Stimulated activated CD4-positive, alpha-beta T cell treated with anti-CD3 and anti-CD28 coated beads, Interleukin-12 subunit alpha, Interleukin-12 subunit beta, amount 100 ng/mL, for 48 hours (primary cell): ENCODE measurements at places on chromosomes 1 and 21.
A peak's percentile ranks its signal among the peaks of the same experiment; 100 is the strongest.

DNA sequence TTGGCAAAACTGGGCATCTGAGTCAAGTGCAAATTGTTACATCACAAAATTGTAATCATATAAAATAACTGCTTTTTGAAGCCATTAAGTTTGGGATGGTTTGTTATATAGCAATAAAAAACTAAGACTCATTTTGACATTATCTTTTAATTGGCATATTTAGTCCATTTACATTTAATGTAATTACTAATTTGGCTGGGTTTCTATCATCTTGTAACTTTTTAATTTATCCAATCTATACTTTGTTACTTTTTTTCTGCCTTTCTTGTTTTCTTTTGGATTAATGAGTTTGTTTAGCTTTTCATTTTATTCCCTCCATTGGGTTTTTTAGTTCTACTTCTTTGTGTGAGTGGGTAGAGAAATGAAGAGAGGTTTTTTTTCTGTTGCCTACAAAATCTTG is 76.3 kb downstream of the DRAM2 start:
- DNase-seq: no peak

DNA sequence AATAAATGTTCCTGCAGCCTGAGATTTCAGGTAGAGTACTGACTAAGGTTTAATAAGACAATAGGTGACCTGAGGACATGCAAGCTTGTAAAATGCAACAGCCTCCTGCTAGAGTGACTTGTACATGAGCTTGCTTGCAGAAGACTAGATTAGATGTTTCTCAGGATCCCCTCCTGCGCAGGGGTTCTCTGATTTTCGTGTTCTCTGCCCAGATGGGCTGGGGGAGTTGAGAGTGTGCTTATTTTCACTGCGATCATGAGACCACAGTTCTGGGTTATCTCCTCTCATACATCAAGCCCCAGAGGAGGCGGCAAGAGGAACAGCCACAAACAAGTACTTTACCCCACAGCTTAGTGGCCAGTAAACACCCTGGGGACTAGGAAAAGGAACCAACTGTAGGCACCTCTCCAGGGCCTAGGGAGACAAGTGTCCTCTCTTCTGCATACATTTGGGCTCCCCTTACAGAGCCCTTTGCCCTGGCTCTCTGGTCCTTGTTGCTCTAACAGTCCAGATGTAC is 8.0 kb downstream of the TMEM81 start:
- no peak for DNase-seq

GRCh38 chr1:236618507-236618906 is 14.2 kb upstream of the HEATR1 start:
- DNase-seq: no peak

GRCh38 chr1:97412737-97413136 is 508.1 kb downstream of the DPYD start:
- DNase-seq: no peak

GRCh38 chr1:234331507-234331906 is 41.7 kb upstream of the COA6 start:
- DNase-seq: no peak

DNA sequence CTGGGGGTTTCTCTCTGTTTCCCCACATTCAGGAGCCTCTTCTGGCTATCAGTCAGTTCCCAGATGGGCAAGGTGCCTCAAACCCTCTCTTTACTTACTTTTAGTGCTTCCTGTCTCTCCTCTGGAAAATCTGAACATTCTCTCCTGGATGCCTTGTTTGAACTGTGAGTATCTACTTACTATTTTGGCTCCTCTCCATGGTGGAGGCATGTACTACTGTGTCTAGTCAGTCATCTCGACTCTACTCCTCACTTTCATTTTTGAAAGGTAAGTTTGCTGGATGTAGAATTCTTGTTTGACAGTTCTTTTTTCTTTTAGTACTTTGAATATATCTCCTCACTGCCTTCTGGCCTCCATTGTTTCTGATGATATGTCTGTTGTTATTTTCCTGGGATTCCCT is 70.9 kb upstream of the FAM78B start:
- DNase-seq: no peak

DNA sequence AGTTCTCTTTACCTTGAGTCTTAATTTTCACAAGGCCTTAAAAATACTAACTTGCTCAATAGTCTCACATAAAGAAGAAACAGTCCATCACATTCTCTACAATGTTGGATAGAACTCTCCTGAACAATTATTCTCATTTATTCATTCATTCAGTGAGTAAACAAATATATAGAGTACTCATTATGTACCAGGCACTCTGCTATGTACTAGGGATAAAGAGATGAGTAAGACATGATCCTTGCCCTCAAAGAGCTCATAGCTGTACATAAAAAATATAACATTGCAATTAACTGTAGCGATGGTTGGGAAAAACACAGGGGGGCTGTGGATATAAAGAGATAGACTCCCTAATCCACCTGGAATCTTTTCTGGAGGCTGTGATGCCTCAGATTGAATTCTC is 586.9 kb upstream of the BEND5 start:
- no peak for DNase-seq

DNA sequence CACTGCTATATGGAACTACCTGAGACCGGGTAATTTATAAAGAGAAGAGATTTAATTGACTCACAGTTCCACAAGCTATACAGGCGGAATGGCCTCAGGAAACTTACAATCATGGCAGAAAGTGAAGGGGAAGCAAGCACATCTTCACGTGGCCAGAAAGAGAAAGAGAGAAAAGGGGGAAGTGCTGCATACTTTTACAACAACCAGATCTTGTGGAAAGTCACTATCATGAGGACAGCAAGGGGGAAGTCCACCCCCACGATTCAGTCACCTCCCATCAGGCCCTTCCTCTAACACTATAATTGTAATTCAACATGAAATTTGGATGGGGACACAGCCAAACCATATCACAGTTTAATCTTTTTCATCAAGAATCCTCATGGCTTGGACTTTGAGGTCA is 339.2 kb upstream of the AJAP1 start:
- no peak for DNase-seq

DNA sequence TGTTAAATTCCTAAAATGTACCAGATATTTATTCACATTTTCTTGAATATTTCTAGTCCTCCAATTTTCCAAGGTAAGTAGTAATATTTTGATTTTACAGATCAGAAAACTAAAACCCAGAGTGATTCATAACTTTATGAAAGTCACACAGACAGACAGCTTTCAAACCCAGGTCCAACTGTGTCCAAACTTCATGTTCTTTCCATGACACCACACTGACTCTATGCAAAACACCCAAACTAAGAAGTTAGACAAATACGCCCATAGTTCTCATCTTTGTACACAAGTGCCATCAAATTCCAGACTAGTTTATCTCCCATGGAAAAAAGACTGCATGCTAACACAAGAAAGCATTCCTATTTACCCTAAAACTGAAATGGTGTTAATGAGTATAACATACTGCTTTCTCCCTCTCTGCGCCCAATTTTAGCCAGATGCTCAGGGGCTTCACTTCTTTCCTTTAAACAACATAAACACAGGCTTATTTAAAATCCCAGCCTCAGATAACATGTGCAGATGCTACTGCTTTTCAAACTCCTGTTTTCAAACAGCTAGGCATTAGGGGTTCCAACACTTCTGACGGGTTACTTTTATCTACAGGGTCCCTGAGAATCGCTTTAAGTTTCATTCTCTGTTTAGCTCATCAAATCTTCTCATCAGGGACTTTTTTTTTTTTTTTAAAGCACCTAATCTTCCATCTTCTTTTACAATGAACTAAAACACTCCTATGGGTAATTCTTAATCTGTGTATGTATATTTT is 44.6 kb downstream of the WASF2 start:
- DNase-seq: no peak

DNA sequence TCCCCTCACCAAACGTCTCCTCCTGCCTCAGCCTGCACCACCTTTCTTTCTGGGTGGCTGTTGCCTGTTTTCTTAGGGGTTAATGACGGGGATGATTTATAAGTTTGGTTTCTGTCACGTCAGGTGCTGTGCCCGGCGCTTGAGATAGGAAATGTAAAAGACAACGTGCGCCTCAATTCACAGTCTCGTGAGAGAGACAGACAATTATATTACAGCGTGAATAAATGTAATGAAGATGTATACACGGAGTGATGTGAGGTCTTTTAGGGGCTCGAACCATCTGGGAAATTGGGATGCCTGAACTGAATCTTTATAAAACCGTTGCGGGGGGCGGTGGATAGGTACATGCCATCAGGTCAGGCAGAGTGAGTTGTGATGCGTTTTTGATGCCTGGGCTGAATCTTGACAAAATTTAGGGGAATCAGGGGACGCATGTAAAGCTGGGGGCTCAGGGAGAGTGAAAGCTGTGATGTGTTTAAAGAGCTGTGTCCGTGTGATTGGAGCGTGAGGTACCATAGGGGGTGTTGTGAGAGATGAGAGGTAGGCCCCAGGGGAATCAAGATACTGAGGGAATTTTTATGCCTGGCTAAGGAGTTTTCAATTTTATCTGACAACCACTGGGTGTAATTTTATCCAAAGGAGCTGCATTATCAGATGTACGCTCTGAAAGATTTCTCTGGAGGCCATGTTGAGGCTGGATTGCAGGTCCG is 831 bp downstream of the TIPRL start:
- DNase-seq: peak; percentile 0

GRCh38 chr21:39385299-39386145 is 36.6 kb upstream of the HMGN1 start:
- peak; percentile 54 for DNase-seq

DNA sequence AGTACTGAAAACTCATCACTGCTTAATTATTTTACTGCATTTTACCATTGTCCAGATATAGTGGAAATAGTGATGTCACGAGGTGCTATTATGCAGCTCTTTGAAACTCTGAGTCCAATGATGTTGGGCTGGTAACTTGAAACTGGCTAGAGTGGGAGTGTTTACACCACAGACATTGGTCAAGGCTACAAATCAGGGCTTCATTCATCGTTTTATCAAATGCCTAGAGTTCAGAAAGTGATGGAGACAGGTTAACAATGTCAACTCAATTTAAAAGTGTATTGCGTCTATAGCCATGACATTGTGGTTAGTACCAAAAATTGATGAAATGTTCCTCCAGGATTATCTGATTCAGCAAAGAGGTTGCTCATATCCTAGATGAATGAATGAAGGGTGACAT is 12.7 kb downstream of the PADI1 start:
- no peak for DNase-seq

- no peak for DNase-seq
Observed at GRCh38 chr1:191371626-191372025, 786.6 kb upstream of the RGS18 start.

- DNase-seq: no peak
Observed at GRCh38 chr1:218347723-218348627, 2.8 kb downstream of the TGFB2 start.

GRCh38 chr1:24190983-24191461 is 3.9 kb upstream of the IFNLR1 start:
- DNase-seq: no peak

DNA sequence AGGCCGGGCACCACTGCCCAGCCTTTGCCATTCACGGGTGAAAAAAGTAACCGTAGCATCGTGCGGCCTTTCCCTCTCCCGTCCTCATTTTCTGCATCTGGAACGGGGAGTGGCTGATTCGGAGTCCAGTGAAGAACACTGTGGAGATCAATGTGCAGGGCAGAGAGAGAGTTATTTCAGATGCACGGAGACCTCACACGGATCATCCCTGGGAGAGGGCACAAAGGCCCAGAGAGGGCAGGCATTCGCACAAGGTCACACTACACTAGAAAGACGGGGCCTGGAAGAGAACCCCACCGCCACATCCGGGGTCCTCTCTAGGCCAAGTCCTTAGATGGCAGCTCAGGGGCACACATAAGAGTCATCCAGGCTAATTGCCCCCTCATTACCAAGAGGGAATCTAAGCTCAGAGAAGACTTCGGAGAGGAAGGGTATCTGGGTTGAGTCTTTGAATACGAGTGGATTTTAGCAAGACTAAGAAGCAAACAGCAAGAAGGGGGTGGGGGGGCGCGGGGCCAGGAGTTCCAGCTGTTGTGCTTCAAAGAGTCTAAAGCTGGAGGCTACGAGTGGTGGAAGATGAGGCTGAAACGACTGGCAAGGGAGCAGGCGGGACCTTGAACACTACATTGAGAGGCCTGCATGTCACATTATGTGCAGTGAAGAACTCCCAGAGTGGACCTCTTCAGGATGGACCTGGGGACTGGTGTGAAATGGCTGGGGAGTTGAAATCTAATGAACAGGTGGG is 857 bp downstream of the GPX7 start:
- DNase-seq: peak; percentile 15

DNA sequence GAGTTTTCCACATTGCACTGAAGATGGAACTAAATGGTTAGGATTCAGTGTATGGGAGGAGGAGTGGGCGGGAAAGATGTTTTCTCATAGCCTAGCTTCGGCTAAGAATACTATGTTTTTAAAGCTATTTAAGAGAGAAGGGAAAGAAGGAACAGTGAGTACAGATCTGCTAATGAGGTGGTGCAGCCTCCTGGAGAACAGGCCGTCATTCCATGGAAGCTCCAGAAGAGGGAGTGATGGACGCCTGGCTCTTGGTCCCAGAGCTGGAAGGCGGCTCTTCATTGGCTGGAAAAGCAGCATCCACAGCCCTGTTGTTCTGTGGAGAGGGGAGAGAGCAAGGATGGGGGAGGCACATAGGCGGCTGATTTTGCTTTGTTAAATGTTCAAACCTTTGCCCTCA is 6.9 kb downstream of the CAMK1G start:
- no peak for DNase-seq

DNA sequence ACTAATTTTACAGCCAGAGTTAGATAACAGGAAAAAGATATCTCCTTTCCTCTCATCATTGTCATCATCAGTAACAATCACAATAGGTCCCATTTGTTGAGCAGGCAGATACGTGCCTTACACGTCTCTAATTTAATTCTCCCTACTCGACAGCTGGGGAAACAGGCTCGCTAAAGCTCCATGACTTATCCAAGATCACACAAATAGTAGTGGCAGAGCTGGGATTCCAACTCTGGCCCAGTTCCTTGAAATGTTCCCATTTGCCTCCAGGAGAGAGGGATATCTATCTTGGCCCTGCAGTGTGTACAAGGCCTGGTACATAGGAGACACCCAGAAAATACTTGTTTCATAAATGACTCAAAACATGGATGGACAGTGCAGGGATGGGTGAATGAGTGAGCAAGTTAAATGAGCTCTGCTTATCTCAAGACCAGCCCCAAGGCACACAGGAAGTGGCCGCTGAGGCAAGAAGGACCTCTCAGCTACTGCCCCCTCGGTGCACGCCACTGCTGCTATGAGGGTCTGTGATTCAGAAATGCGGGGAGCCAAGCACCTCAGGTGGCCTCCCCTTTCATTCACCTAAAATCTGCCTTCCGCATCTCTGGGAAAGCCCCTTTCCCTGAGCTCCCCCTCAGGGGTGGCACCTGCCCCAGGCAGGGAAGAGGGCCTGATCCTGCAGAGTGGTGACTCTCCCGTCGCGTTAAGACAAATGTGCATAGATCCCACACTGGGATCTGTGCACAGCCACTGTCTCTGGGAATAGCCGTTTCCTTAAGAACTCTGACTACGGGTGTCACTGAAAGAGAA is 3.6 kb downstream of the KCNN3 start:
- no peak for DNase-seq
